ENCODE measurements at places on chromosomes 1 and 21.

DNA sequence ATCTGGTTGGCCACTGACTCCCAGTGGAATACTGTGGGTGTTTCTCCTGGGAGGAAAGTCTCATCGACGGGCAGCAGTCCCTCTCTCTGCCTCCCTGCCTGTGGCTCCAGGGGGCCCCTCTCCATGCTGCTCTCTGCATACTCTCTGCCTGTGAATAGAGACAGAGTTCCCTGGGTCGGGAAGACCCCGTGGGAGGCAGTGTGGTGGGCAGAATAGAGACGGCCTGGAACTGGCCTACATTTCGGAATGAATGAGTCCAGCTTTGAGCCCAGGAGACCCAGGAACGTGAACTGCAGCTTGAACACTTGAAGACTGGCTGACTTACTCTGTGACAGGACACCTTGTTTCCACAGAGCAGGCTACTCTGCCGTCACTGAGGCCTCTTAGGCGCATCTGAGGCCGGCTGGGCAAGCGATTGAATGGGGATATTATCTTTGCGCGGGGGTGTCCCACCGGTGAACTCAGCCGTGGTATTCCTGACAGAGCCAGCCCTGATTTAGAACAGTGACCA lies 64.0 kb downstream of the KIF21B start:
- DNase-seq: no peak

GRCh38 chr21:36710729-36711048 lies 11.8 kb downstream of the SIM2 start:
- DNase-seq: no peak

DNA sequence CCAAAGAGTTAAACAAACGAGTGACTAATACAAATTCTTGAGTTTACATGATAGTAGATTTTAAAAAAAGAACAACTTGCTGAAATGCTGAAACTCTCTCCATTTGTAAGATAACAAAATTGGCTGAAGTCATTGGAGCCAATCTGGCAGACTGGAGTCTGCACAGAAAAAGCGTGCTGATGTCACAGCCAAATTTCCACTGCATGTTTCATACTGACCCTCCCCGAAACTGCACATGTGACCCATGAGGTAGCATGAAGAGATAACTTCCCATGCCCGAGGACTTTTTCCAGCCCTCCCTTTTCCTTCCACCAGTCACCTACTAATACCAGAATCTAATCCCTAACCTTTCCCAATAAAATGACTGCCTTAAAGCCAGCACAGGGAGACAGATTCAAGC lies 1.2 kb upstream of the LELP1 start:
- no peak for DNase-seq

DNA sequence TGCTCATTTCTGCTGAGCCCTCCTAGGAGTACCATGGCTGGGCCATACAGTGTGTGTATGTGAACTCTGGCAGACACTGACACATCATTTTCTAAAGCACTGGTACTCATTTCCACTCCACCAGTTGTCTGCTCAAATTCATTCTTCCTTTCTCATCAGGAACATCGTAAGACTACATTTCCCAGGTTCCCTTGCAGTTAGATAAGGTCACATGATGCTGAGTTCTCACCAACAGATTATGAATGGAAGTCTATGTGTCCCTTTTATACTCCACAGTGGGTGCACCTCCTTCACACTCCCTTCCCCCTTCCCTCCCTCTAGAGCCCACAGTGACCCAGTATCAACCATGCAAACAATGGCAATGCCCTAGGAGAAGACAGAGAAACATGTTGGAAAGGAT lies 38.3 kb upstream of the PAX7 start:
- no peak for DNase-seq

GRCh38 chr1:205445646-205445935 lies 10.3 kb downstream of the BLACAT1 start:
- no peak for DNase-seq

GRCh38 chr1:162719678-162720077 lies 70.8 kb upstream of the HSD17B7 start:
- no peak for DNase-seq

DNA sequence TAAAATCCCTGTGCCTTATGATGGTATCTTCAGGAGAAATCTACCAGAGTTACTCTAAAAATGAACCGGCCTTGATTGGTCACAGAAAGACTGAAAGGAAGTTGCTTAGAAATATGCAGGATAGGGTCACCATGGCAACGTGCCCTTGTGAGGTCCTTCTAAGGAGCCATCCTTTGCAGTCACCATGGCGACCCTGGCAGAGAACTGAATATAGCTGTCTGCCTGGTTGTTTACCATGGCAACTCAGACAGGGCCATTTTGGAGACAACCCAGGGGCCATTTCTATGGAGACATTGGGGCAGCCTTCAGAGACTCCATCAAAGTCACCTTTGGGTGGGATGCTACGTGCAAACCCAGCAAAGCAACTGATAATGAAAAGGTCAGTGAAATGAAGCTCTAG lies 43.0 kb downstream of the SNX7 start:
- no peak for DNase-seq

DNA sequence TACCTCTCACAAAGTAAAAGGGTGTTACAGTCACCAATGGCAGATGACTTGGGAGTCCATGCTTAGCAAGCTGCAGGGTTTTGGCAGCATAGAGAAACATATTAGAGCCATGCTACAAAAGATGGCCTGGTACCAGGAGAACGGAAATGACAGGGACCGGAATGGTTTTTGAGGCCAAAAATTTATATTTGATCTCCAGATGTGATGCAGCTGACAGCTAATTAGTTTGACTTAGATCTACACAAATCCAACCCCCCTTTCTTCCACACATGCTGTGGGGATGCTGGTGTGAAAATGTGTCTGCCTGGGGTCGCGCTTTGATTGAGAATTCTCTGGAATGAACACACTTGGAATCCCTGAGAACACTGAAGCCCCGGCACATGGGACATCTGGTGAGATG lies 26.5 kb downstream of the SYF2 start:
- DNase-seq: no peak

GRCh38 chr21:25341981-25342380 lies 265.3 kb downstream of the MRPL39 start:
- DNase-seq: no peak

GRCh38 chr1:27951396-27951795 lies 8.4 kb upstream of the XKR8 start:
- no peak for DNase-seq

- DNase-seq: no peak
These were observed 282.3 kb downstream of the USH2A start for GRCh38 chr1:216140730-216141524.

DNA sequence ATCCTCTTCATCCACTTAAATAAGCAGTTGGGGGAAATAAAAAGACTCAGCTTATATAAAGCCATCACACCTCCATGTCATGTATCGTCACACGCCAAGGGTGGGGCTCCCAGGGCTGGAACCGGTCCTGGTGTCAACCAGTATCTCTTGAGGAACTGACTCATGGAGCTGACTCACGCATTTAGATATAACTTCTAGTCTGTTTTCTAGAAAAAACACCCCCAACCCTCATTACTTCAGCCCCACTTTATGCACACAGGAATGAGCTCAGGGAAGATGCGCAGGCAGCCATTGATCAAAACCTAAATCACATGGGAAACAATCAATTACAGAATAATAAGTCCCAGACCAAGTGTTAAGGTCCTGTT lies 6.9 kb upstream of the IL22RA1 start:
- no peak for DNase-seq

DNA sequence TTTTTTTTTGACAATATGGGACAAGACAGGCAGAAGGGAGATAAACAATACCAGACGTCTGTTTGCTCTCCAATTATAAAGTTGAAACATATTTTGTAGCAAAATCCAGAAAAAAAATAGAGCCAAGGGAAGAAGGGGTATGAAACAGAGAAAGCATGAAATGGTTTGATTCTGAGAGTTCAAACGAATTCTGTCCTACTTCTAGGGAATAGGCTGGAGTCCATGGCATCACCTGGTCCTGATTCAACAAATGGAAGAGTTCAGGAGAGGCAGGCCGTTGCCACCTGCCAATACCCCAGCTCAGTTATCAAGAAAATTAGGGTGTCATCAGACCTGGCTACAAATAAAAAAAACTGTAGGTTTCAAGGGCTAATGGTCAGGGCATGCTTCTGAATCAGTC lies 71.8 kb downstream of the CLSTN1 start:
- DNase-seq: no peak

DNA sequence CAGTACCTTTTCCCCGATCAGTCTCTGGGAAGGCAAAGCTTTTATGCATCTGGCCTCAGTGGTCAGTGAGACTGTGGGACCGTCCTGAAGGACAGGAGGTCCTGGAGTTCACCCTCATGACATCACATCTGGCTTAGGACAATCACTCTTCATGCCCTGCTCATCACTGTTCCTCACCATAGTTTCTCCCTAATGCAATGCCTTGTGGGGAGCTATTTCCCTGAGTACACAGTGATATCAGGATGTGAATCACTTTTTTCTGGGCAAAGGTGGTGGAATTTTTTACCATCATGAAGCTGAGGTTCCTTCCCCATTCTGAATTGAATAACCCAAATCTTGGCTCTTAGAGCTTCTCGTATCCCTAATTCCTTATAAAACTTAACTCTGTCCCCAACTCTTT lies 34.8 kb upstream of the CFAP126 start:
- no peak for DNase-seq

GRCh38 chr1:100279954-100280682 lies 14.1 kb downstream of the RTCA start:
- DNase-seq: no peak

- no peak for DNase-seq
These were observed 35.8 kb downstream of the PAX7 start for GRCh38 chr1:18666317-18666920.

DNA sequence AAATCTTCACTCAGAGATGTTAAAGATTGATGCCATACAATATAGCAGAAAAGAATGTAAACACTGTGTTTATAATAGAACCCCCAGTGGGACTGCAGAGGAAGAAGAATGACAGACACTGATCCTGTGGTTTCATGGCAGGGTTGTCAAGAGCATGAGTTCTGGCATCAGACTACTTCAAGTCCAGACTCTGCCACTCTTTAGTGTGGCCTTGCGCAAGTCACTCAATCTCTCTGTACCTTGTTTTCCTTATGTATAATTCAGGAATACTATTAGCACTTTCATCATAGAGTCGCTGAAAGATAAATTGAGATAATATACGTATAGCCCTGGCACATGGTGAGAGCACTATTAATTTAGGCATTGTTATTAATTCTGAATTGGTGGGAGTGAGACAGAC lies 38.5 kb upstream of the BCL9 start:
- no peak for DNase-seq

GRCh38 chr1:230345139-230345885 lies 80.8 kb downstream of the PGBD5 start:
- DNase-seq: no peak

GRCh38 chr1:116134476-116134773 lies 23.2 kb downstream of the MAB21L3 start:
- DNase-seq: no peak

- DNase-seq: no peak
These were observed 16.2 kb upstream of the PLA2G4A start for GRCh38 chr1:186812570-186812969.

DNA sequence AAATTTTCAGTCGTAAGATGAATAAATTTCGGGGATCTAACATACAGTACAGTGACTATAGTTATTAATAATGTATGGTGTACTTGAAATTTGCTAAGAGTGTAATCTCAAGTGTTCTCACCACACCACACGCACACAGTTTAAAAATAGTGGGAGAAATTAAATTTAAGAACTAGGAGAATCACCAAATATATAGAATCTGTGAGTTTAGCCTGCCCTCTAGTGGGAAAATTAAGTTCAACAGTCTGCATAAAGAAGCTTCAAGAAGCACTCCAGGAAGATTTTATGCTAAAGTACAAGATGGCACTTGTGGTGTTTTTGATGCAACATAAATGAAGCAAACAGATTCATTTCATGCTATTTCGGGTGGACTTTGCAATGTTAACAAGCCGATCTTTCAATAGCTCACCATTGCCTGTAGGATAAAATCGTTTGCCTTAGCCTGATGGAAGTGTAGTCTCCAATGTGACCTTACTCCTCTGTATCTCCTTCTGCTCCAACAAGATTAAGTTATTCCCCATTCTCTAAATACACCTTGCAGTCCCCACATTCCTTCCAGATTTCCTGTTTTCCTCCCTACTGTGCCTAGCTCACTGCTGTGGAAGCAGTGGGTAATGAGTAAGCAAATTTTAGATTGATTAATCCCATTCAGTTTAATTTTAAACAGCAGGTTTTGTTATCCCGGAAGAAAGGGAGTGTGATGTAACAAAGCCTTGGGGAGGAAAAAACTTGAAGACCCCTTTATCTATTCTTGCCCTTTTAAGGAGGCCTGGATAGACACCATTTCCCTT lies 8.7 kb upstream of the PIK3C2B start:
- no peak for DNase-seq

DNA sequence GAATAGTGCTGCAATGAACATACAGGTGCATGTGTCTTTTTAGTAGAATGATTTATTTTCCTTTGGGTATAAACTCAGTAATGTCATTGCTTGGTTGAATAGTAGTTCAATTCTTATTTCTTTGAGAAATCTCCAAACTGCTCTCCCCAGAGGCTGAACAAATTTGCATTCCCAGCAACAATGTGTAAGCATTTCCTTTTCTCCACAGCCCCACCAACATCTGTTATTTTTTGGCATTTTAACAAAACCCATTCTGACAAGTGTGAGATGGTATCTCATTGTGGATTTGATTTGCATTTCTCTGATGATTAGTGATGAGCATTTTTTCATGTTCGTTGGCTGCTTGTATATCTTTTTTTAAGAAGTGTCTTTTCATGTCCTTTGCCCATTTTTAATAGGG lies 21.9 kb upstream of the EEIG2 start:
- DNase-seq: no peak

DNA sequence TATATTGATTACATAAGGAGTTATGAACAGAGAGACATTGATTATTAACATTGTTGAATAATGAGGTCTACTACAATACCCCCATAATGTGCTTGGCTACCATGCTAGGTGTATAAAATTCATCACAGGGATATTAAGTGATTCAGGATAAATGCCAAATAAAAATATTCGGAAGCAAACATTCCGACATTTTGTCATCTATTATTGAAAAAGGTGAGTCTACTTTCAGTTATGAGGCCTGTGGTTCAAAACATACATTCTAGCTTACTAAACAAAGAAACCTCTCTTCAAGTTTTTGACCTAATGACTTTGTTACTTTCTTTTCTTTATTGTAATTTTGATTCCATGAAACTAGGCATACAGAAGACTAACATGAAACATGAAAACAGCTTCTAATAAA lies 190.3 kb upstream of the GREM2 start:
- no peak for DNase-seq

DNA sequence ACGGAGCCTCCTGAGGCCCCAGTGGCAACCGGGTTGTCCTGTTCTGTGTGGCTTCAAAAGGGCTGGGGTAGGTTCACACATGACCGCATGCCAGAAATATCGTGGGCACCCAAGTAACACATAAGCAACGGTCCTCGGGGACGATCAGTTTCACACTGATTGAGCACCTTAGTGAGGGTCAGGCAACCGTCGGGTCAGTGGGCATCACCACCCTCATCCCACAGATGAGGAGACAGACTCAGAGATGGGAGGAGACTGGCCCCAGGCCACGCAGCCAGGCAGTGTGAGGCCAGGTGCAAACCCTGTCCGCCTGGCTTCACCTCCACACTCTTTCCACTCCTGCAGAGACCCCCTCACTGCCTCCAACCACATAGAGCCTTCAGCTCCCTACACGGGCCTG lies 309.8 kb downstream of the MATN1 start:
- DNase-seq: no peak

Data from stimulated activated CD8-positive, alpha-beta memory T cell treated with anti-CD3 and anti-CD28 coated beads, Interleukin-4, amount 100 ng/mL, for 4 hours (primary cell).